ENCODE measurements at places on chromosomes 3 and 15.

DNA sequence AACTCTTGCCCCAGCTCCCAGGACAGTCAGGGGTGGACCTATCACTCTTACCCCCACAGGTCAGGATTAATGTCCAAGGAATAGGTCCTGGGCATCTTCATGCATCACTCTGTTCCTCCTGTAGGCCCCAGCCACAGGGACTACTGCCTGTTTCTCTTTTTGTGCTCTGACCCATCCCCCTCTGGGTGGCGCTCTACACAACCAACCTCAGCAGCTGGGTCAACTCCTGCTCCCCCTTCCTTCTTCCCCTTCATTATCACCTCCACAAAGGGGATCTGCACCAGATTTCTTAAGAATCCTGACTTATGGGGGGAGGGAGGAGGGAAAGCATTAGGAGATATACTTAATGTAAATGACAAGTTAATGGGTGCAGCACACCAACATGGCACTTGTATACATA is 12.2 kb upstream of the TRANK1 start:
- DNase-seq = no peak

DNA sequence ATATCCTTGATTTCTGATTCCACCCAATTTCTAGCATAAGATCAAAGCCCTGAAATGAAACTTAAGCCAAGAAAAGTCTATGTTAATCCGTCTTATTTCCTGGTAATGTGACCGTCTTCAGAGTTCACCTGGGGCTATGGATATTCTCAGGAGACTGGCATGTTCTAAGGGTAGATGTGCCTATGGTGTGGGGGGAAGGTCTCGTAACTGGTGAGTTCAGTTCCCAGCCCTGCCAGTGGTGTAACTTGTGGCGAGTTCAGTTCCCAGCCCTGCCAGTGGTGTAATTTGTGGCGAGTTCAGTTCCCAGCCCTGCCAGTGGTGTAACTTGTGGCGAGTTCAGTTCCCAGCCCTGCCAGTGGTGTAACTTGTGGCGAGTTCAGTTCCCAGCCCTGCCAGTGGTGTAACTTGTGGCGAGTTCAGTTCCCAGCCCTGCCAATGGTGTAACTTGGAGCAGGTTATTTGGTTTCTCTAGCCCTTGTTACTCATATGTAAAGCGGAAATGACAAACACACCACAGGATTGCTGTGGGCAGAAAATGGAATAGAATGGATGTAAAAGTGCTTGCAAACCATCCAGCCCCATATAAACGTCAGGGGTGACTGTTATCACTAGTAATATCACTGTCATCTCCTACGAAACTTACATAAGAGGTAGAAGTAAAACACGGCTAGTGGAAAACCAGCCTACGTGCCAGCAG is 30.4 kb downstream of the SLC51A start:
- no peak for DNase-seq

- no peak for DNase-seq
These were observed 21.0 kb downstream of the ZNF385D start for GRCh38 chr3:21729888-21730459.

DNA sequence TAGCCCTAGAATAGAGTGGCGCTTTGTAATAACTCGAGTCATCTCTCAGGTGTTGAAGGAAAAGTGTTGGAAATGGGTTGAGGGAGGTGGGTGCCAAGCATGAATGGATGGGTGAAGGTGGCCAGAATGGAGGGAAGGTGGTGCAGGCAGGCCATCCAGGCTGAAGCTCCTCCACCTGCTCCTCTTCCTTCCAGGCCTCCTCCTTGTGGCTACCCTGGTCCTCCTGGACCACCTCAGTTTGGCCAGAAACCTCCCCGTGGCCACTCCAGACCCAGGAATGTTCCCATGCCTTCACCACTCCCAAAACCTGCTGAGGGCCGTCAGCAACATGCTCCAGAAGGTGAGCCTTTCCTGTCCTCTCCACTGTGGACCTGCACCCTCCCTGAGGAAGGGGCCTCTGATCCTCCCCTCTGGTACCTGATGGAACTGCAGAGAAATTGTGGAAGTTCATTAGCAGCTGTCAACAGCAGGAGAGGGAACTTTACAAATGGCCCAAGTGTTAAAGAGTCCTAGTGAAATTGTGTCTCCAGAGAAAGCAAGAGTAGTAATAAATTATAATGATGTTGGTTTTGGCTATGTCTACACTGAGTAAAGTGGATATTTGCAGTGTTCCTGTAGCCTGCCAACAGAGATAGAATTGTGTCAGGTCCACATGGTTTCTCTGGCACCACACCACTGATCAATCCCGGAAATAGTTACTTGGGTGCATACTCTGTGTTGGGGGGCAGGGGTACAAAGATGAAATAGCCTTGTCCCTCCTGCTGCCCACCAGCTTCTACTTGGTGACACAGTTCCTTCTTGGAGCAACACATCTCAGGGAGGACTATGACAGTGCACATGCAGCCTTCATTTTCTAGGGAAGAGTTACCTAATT is 1.6 kb downstream of the IL12A start:
- DNase-seq = no peak

- DNase-seq = no peak
These were observed 563.1 kb downstream of the GRM7 start for GRCh38 chr3:7423995-7424394.

GRCh38 chr15:89307046-89307587 is 27.5 kb downstream of the POLG start:
- no peak for DNase-seq

DNA sequence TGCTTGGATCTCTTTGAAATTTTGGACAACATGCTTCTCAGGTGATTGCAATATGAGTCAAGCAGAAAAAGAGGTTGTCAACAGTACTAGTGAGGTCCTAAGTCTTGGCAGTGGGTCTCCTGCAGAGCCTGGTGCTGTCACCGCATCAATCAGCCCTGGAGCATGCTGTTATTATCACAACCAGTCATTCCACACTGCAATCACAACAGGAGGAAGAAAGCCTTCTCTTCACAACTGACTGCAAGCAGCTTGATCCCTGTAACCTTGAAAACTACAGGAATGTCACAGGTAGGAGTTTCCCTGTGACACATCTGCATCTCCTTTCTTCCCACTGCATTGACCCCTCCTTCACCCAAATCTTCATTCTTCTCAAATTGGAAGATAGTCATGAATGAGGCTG is 451.1 kb upstream of the ATP11B start:
- no peak for DNase-seq

DNA sequence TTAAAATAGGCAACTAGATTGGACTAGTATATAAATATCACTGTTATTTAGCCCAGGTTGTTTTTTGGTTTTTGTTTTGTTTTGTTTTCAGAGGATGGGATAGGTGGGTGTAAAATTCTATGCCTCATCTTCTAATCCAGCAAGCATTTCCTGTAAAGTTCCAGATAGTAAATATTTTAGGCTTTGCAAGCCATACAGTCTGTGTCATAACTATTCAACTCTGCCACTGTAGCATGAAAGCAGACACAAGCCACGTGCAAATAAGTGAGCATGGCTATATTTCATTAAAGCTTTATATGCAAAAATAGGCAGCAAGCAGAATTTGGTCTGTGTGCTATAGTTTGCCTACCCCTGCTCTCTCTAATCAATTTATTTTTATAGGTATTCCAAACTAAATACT is 657.3 kb upstream of the TGFBR2 start:
- no peak for DNase-seq

GRCh38 chr3:136068708-136069107 is 103.2 kb downstream of the PPP2R3A start:
- DNase-seq = no peak

DNA sequence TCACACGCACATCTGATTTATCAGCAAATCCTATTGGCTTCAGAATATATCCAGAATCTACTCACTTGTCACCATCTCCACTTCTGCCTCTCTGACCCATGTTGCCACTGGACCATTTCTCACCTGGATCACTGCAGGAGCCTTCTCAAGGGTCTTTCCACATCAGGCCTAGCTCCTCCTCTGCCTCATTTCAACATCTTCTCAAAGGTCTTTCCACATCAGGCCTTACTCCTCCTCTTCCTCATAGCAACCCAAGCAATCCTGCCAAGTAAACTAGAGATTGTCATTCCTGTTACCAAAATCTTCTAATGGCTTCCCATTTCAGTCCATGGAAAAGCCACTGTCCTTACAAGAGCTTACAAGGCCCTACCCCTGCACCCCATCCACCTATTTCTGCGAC is 18.0 kb upstream of the DUT start:
- no peak for DNase-seq

DNA sequence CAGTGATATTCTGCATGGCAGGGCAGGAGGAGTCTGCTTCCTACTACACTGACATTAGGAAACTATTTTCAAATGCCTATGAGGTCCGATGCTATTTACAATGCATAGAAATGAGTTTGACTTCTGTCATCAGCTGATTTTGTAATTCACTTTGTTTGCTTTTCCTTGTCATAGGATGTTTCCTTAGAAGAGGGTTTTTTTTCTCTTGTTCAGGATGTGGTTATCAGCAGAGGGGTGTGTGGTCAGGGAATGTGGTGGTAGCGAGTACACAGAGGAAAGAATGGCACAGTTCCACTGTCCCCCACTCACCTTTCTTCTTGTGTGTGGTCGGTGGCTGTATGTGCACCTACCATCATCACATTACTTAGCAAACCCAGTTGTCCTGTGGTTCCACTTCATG is 231.5 kb downstream of the LRTM1 start:
- no peak for DNase-seq
